Gastrocnemius medialis (tissue), 4 donors: ENCODE measurements at places on chromosomes 2 and 18. TPM values are rescaled to one million over a fixed set of nuclear protein-coding genes. Genes with fewer than 3 reads are reported as not detected.

The ACTR1B gene
- total RNA-seq = 56.4 TPM

The TLX2 gene
- total RNA-seq = not detected

The TTC31 gene
- 9.2 TPM for total RNA-seq

The IL36B gene
- total RNA-seq = not detected

The MAP3K19 gene
- total RNA-seq = not detected

The CPO gene
- total RNA-seq = 0.26 TPM

The PROC gene
- 0.58 TPM for total RNA-seq

The SLC4A3 gene
- total RNA-seq = 0.29 TPM
